ENCODE measurements at places on chromosomes 2 and 18.

DNA sequence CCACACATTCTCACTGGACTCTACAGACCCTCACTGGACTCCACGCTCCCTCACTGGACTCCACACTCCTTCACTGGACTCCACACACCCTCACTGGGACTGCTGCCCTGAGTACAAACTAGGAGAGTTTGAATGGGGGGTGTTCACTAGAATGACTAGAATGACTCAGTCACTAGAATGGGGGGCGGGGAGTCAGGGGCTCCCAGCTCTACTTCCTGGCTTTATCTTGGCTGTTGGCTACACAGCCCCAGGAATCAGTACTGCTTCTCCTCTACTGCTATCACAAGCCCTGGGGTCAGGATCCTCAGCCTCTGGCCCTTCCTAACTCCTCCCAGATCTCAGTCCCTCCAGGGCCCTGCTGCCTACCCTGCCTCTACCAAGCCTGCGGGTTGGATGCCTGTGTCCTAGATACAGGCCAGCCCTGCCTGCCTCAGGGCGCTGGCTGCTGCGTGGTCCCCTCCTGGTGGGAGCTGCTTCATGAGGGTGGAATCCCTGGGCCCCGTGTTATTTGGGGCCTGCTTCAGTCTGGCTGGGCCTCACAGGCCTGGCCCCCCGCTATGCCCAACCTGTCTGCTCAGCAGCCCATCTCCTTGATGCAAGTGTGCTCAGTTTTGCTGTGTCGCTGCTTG is 7.8 kb downstream of the PTMA start:
- no peak for DNase-seq

DNA sequence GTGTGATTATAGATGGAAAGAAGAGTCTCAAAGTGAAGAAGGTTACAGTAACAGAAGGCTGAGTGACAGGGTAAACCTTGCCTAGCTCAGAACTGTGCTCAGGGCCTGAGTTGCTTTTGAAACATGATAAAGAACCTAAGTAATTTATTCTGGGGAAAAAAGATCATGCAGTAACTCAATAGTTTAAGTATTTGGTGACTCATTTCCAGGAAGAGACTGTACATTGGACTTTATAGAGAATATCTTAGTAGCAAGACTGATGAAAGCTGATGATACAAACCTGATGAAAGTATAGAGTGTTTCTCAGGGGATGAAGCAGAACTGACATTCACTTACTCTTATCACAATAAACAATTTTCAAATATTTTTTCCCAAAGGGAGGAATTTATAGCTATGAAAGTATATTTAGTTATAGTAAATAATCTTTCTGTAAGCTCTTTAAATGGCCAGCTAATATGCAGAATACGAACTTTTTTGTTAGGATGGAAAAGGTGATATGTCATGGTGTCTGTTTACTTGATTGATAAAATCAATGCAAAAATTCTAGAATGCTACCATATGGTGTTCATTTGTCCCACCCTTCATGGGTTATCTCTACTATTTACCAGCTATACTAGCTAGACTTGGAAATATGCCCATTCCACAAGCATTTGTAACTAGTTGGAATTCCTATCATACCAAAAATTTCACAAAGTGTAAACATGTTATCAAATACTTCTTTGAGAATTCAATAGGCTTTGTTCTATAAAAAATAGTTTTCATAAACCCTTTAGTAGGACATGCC is 1265.5 kb upstream of the ACVR2A start:
- no peak for DNase-seq

DNA sequence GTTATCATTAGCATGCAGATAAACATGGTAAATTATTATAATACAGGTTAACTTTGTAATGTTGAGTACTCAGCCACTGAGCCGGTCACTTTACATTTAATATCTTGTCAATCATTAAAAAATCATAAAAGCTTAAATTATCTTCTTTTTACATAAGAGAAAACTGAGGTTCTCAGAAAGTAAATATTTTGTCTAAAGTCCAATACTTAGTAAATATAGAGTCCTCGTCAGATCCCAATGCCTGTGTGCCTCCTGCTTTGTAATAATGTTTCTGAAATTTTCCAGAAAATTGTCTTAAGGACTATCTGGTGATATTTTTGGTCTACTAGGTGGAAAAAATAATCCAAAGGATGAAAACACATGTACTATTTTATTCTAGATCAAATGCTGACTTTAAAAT is 116.3 kb upstream of the WDSUB1 start:
- DNase-seq: no peak

DNA sequence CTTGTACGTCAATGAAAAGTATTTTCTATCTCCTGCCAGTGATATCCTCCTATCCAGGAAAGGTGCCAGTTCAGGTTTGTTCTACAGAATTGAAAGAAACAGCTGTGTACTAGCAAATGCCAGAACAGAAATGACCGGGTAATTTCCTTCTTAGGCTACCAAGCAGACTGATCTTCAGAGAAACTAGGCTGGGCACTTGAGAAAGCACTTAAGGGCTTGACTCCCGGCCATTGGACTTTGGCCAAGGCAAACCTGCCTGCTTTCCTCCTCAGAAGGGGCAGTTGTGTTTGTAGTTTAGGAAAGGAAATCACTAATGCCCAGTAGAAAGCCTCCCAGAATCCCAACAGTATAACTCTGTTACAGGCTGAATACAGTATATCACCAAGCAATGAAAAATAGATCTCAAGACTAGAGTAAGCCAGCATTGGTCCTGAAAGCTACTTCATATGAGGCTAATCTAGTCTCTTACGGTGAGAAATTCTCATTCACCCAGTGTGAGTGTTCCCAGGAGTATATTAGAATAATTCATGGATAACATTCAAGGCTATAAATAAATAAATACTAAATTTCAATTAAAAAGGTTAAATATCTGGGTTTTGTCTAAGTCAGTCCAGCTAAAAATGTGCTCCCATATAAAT is 43.0 kb upstream of the COL5A2 start:
- no peak for DNase-seq

DNA sequence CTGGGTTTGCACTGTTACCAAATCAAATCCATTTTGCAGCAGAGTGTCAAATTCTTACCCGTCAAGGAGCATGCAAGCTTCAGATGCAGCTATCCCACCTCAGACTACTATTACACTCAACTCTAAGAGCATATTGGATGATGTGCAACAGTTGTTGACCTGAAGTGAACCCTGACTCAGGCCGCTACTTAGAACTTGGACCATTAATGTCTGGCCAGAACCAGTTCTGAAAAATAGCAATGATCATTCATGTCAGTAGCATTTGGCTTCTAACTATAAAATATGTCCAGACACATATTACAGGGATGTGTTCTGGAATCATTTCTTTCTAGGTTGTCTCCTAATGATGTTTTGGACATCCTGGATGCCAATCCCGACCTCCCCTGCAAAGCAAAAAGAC is 135.5 kb upstream of the PKDCC start:
- no peak for DNase-seq

GRCh38 chr18:48813833-48814489 is 136.8 kb downstream of the SMAD7 start:
- DNase-seq: no peak

GRCh38 chr2:55965966-55966365 is 42.4 kb upstream of the EFEMP1 start:
- DNase-seq: no peak

DNA sequence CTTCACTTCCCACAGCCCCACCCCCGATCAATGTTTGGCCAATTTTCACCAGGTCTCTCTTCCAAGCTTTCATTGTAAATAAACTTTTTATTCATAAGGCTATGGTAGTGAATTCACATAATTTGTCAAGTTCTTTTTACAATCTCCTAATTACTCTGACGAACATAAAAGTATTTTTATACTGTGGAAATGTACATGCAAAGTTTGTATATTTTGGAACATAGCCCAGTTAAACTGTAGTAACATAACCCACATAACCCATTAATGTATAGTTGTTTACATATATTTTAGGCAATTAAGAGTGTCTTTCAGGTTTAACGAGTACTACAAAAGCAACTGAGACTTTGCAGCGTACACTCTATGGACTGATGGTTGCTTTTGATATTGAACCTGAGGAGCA is 228.3 kb upstream of the ERBB4 start:
- DNase-seq: no peak

GRCh38 chr2:230137902-230138539 is 69.3 kb upstream of the SLC16A14 start:
- DNase-seq: no peak

DNA sequence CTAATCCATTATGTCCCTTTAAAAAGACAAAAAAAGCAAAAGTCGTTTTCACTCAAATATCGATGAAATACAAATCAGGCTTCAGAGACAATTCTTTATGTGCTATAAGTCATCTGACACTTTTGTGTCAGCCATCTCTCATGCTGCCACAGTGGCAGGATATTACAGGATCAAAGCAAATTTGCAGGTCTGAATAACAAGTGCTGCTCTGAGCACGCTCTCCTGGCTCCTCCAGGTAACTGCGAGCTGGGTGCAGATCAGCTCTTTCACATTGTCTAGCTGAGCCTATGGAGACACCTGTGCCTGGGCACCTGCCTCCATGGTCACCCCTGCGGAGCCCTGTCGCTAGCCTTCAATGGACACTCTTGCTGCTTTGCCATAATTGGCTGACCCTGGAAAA is 250.2 kb upstream of the RAB12 start:
- no peak for DNase-seq

DNA sequence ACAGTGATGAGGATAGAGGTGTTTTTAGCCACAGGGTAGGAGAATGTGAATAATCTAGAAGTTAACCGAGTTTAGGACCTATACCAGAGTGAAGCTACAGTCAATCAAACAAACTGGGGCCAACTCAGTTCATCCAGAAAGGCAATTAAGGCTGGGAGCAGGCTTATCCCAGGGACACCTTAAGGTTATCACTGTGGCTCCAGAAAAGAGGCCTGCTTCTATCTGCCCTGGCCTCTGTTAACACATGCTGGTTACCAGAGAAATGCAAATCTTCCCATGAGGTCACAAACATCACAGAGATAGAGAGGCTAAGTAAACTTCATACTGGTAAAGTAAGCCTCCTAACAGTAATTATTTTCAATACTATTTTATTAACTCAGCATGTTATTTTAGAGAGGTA is 93.2 kb upstream of the GRB14 start:
- DNase-seq: no peak

DNA sequence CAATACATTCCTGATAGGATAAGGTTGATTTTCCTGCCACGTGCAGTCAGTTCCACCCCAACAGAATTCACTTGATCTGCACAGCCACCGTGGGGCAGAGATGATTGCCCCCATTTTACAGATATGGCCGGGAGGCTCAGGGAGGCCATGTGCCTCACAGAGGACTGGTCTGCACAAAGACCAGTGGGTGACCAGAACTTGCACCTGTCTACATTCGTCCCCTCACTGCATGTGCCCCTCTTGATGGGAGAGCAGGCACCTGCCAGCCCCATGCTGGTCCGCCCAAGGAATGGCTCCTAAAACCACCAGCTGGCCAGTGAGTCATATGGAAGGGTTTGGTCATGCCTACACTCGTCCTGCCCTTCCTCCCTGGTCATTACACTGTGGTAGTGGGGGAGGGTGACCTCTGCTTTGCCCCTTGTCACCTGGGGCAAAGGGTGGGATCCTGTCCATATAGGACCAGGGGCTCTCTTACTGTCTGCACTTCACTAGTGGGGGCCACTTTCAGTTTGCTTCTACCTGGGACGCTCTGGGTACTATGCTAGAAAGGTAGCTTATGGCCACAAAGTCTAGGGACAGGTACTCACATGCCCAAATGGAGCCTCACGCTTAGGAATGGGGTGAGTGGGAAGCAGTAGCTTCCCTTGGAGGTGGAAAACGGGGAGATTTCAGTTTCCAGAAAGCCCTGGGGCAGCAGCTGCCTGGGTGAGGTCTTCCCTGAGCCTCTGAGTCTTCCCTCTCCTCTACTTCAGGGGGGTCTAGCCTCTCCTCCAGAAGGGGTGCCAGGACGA is 14.7 kb downstream of the RRM2 start:
- DNase-seq: no peak

DNA sequence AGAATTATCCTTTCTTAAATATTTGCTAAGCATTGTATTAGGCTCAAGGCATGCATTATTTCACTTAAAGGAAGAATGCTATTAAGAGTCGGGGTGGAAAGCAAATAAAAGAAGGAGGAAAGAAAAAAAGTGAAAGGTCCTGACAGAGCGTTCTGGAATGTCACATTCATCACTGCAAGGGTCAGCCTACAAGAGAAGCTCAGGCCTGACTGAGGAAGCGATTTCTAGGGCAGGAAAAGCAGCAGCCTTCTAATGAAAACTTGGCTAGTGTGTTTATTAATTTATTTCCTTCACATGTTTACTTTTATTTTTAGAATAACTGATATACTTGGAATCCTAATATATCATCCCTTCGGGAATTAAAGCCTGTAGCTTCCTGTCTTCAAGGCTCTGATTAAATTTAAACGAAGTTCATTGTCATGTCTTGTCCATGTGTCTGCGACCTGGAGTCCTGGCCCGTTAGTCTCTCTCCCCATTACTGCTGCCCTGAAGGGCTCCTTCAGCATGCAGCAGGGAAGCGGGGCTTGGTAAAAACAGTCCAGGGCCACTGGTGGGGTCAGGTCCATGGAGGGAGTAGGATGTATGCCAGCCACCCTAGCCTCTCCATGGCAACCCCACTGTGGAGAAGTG is 119.2 kb upstream of the CCDC68 start:
- no peak for DNase-seq

GRCh38 chr18:8300751-8301410 is 308.4 kb upstream of the RAB12 start:
- no peak for DNase-seq

DNA sequence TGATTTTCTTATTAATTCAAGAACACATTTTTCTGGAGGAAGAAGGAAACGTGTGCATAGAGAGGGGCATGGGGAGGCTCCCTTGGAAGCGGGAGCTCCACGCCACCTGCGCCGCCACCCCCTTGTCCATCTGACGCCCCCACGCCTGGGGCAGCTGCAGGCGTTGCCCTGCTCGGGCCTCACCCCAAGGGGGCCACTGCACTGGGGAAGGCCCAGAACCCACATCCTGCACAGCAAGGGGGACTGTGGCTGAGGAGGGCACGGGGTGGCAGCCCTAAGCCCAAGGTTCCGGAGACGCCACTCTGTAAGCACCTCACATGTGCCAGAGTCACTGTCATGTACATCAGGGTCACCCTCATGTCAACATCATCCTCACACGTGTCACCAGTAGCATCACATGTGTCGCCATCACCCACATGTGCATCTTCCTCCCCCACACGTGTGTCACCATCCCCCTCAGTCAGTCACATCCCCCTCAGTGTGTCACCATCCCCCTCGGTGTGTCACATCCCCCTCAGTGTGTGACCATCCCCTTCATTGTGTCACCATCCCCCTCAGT is 486.7 kb upstream of the SALL3 start:
- DNase-seq: no peak

DNA sequence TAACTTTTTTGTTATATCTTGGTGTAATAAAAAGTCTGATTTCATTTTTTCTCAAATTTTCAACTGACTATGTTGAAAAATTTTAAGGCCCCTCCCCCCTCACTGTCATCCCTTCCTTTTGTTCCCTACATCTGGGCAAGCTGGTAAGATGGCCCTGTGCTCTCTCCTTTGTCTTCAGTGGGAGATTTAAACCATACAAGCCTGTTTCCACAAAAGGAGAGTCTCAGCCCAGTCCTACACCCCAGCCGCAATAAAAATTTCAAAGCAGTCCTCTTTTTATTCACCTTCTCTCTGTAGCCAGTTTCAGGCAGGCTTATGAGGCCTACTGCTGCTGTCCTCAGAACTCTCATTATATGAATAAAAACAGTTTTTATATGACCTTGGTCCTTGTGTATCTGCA is 630.5 kb downstream of the CBLN2 start:
- DNase-seq: no peak

Data from stimulated activated CD8-positive, alpha-beta memory T cell treated with anti-CD3 and anti-CD28 coated beads, Interleukin-7, amount 100 ng/mL, for 4 hours (primary cell).